ENCODE measurements at places on chromosomes 5 and 9.

DNA sequence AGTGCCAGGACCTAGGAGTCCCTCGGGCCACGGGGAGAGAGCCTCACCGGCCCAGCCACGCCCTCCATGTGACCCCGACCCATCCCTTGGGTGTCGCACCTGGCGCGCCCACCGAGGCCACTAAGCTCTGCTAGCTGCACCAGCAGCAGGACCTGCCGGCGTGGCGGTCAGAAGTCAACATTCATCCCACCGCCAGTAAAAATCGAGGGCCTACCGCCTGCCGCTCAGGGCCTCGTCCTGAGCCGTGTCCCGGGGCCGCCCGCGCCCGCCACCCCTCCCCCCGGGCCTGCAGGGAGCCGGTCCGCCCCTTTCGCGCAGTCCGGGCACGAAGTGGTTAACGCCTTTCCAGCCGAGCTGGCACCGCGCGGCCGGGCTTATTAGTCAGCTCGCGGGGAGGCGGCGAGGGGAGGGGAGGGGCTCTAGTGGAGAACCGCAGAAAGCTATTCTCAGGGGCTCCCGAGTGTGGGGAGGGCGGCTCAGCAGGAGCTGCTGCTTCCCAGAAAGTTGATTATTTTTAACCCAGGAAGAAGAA is 124.4 kb downstream of the C9orf50 start:
- peak; percentile 84 for DNase-seq

- DNase-seq, result no peak
Measured at GRCh38 chr5:126741361-126741760, 35.6 kb upstream of the LMNB1 start.

DNA sequence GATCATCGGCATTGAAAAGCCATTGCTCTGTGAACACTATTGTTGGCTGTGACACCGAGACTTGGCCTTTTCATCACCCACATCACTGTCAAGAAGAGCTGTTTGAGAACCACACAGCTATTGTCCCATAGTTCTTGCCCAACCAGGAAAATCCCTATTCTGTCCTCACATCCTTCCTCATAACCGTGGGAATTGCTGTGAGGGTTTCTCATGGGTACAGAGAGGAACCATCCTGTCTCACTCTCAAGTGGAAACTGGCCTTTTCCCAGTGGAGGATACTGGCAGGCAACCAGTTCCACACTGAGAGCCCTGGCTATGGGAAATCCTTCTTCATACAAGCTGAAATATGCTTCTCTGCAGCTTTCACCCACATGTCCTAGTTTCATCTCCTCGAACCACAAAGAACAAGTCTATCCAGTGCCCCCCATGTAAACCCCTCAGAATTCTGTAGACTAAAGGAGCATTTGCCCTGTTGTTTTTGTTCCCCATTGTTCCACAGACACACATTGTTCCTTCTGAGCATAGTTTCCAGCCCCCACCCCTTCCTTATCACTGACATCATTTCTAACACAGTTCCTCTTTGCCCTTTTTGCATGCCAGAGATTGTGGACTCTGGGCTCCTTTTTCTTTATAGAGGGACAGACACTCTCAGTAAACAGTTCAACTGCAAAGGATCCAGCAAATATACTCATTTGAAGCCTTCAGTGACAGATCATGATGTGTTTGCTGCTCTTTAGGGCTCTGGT is 57.8 kb upstream of the C5orf46 start:
- DNase-seq, result no peak

DNA sequence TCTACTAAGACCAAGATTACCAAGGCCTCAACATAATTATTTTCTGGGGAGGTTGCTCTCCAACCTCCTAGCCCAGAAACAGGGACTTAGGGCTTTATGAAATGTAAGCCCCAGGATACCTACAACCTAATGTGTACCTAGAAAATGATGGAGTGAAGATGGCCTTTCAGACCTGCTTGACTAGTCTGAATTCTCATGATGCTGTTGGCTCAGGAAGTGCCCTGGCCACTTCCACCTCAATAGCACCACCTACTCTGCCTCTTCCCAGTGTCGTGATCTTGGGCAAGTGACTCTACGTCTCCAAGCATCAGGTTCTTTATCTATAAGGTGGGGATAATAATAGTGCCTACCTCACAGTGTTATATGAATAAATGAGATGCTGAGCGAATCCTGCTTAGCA is 57.9 kb upstream of the GARNL3 start:
- DNase-seq, result no peak

- no peak for DNase-seq
Measured at GRCh38 chr5:56580864-56581263, 234.5 kb upstream of the MAP3K1 start.

Measured in stimulated activated CD8-positive, alpha-beta memory T cell treated with anti-CD3 and anti-CD28 coated beads, Interleukin-4, amount 100 ng/mL, for 24 hours (primary cell).